COLO829 (cell line): ENCODE measurements at places on chromosomes 7 and 10.

DNA sequence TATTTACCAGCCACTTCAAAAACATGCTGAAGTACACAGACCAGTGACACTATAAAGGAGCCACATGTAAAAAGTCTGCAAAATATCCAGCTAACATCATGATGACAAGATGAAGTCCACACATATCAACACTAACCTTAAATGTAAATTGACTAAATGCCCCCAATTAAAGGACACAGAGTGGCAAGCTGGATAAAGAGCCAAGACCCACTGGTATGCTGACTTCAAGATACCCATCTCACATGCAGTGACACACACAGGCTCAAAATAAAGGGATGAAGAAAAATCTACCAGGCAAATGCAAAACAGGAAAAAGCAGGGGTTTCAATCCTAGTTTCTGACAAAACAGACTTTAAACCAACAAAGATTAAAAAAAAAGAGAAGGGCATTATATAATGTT lies 12.9 kb upstream of the C10orf88 start:
- DNase-seq = no peak

DNA sequence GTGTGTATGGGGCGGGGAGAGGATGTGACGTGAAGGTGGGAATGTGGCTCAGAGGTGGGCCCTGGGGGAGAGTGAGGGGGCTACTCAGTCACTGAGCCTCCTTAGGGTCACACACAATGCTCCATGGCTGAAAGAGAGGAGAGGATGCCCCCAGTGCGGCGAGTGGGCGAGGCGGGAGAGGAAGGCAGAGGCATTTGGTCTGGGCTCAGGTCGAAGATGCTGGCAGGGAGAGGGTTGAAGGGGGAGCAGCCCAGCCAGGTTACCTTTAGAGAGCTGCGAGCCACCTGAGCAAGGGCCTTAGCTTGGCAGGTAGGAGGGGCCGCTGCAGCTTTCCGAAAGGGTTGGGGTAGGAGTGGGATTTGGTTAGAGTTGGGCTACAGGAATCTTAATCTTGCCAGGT lies 4.7 kb upstream of the LOXL4 start:
- no peak for DNase-seq

DNA sequence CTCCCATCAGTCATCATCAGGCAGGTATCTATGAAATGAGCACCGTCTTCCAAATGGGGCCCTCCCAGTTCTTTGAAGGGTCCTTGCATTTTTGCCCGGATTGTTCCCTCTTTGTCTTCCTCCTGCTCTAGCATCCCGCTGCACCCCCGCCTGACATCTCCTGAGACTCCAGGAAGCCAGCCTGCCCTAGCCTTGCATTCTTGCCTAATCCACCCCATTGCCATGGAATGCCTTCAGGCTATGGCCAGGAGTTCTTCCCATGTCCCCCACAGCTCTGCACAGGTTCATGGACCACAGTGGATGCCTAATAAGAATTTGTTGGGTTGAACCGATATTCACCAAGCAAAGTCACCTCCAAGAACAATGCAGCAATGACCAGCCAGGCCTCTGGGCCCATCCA lies 62.1 kb downstream of the ZMIZ1 start:
- DNase-seq = no peak

DNA sequence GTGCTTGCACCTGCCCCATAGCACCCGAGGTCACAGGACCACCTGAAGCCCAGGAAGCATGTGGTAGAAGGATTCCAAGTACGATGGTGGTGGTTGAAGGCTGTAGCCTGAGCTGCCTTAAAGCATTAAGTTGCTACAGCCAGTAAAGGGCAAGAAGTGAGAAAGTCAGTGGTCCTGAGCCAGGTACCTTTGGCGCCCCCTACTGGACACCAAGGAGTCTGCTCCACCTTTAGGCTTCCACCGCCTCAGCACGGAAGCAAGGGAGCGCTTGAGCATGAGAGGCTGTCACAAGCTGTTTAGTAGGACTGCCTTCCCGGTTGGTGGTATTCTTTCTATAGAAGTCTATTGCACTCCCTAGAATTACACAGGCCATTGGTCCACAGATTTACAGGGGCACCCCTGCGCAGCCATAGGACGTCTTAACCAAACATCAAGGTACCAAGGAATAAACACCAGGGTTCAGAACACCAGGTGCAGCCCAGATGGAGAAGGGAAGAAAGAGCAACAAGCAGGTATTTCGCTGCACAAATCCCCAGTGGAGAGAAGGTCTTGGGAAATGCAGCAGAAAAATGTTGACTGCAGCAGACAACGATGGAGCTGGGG lies 2.2 kb downstream of the CRTAC1 start:
- peak; percentile 48 for DNase-seq

GRCh38 chr7:141549582-141549981 lies 1.6 kb upstream of the AGK start:
- DNase-seq = no peak

GRCh38 chr10:44416936-44417335 lies 32.0 kb upstream of the CXCL12 start:
- DNase-seq = no peak

DNA sequence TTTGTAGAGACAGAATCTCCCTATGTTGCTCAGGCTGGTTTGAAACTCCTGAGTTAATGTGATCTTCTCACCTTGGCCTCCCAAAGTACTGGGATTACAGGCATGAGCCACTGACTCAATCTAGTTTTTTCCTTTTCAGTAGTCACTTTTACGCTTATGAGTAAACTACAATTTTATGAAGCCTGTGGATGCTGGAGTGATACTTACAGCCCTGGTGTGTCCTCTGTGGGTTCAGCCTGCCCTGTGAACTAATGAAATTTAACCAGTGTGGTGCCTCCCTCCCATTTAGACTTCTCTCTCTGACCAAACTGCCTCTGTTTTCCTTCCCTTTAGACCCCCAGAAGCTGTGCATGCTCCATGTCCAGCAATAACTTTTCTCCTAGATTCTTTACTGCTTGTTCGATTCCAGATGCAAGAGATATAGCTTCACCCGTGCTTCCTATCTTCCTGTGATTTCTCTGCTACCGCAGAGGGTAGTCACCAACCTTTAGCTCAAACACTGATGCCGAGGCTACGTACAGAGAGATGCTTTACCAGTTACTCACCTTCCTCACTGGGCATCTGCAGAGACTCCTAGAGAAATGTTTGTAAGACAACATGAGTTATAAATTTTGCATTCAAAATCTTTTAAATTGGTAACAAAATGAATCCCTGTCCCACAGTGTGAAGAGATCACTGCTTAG lies 90.8 kb downstream of the KIAA1217 start:
- no peak for DNase-seq

GRCh38 chr10:32039734-32040133 lies 16.5 kb downstream of the KIF5B start:
- DNase-seq = no peak
